ENCODE measurements at places on chromosomes 7 and 10.
A peak's percentile ranks its signal among the peaks of the same experiment; 100 is the strongest.

DNA sequence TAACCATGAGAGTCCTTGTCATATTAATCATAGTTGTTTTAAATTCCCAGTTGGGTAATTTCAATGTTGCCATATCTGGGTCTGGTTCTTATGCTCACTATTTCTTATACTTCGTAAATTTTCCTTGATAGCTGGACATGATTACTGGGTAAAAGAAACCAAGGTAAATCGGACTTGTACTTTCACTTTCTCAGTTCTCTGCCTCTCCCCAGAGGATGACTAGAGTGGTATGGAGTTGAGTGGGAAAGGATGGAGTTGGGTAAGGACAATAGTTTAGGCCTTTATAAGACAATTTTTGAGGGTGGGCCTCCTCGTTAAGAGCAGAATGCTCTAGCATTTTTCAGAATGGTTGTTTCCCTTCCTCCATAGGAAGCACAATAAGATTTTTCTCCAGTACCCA is 106.1 kb downstream of the CRPPA start:
- DNase-seq: no peak

GRCh38 chr10:124561206-124561605 is 99.6 kb downstream of the LHPP start:
- no peak for DNase-seq

DNA sequence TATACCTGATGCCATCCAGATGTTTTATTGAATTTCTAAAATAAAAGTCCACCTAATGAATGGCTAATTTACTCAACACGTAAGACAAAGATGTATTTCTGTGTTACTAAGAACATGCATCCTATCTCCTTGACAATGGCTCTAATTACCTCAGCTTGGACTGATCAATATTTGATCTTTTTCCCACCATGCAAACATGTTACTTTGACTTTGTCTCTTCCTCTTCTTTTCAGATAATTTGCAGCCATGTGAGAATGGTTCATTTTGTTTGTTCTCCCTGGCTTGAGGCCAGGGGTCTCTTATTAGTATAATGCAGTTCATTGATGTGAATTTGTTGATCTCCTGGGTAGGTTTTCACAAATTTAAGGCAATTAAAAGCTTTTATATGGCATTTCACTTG is 302.1 kb downstream of the ADK start:
- no peak for DNase-seq

DNA sequence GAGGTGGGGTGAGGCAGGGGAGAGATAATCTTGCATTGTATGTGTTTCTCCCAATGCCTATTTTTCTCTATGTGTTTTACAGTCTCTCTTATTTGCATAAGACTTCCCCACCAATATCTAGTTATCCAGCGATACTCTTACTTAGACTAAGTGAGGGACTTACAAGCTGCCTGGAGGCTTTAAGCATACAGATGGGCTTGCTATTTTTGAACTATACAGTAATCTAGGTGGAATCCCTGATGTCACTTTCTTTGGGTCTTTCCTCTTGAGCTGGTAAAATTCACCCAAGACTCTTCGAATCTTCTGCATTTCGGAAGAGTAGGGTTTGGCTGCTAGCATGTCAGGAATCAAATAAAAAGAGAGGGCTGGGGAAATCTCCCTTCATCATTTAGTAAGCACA is 76.6 kb downstream of the NDUFB2 start:
- DNase-seq: no peak

DNA sequence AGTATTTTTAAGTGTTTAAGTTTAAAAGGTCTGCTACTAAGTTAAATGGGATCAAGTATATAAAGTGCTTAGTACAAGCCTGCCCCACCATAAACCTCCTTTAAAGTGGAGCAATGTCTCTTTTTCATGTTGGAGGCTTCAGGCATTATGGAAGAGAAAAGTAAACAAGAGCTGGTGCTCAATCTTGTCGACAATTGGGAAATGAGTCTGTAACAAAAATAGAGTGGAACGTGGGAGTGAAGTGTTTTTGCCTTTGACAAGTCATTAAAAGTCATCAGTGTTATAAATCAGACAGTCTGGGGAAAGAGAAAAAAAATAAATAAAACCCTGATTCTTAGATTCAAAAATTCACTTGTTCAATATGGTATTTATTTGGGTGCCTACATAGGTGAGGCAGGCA is 44.7 kb downstream of the DNAJC12 start:
- no peak for DNase-seq

- no peak for DNase-seq
Measured at GRCh38 chr10:119538632-119539358, 3.7 kb downstream of the RGS10 start.

- DNase-seq: no peak
Measured at GRCh38 chr10:44198780-44199097, 186.2 kb downstream of the CXCL12 start.

DNA sequence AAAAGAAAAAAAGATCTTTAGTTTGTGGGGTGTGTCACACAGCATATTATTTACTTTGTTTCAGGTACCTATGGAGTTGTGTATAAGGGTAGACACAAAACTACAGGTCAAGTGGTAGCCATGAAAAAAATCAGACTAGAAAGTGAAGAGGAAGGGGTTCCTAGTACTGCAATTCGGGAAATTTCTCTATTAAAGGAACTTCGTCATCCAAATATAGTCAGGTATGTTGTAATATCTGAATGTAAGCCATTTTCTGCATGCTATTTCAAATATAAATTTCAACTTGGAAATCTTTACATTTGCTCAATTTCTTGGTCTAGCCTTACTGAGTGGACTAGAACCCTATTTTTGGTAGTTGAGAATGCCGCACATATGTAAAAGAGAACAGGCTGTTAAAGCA is 6.4 kb downstream of the CDK1 start:
- DNase-seq: no peak

DNA sequence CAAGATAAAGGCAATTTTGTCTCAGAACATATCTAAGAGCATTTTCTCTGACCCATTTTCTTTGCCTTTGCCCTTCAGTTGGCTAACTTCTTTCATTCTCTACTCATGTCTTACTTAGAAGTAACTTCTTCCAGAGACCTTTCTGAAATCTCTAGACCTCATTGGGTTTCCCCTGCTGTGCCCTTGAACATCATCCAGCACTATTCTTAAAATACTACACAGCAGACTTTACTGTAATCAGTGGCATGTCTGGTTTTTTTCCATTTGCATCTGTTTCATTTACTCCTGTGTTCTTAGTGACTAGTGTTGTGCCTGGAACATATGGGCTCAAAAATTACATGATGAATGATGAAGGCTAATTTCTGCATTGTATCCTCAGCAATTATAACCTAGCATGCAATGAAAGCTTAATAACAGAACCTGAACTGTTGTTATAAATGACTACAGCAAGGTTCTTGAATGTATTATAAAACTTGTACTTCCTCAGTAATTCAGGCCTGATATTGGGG is 301.9 kb downstream of the CDK14 start:
- no peak for DNase-seq

DNA sequence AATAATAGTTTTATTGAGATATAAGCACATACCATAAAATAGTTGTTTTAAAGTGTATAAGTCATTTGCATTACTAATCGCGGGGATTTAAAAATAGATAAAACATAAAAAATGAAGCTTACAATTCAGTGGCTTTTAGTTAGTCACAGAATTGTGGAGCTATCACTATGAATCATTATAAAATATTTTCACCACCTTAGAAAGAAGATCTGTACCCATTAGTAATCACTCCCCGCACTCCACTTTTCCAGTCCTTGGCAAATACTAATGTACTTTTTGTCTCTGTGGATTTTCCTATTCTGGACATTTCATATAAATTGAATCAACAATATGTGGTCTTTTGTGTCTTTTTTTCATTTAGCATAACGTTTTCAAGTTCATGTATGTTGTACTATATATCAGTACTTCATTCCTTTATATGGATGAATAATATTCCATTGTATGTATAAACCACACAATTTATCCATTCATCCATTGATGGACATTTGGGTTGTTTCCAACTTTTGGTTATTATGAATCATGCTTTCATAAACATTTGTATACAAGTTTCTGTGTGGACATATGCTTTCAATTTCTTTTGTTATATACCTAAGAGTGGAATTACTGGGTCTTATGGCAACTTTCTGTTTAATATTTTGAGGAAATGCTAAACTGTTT is 162.5 kb downstream of the MAGI2 start:
- no peak for DNase-seq

GRCh38 chr10:12154516-12154915 is 25.0 kb downstream of the SEC61A2 start:
- DNase-seq: no peak

GRCh38 chr10:31668326-31668725 is 260.3 kb downstream of the ARHGAP12 start:
- no peak for DNase-seq

- no peak for DNase-seq
Measured at GRCh38 chr7:106591146-106591545, 69.8 kb downstream of the CCDC71L start.

DNA sequence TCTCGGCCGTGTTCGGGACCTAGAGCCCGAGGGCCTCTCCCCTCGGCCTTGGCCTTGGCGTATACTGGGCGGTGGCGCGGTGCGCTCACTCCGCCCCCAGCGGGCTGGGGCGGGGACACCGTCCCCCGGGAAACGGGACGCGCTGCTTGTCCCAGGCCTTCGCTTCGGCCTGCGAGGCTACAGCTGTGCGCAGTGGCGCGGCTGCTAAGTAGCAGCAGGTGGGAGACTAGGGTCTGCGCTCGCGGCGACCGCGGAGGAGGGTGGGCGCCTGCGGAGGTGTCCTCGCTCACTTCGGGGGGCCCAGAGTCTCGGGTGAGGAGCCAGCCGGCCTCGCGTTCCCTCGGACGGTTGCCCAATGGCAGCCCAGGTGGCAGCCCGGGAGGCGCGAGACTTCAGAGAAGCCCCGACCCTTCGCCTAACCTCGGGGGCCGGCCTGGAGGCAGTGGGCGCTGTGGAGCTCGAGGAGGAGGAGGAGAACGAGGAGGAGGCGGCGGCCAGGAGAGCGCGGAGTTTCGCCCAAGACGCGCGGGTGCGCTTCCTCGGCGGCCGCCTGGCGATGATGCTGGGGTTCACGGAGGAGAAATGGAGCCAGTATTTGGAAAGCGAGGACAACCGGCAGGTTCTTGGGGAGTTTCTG is at the start of gene DNAH11:
Gene DNAH11 (plus strand): TSS at position 149 of the 637 bp plus-strand sequence. CDS start 207 bp downstream, at position 356.
- DNase-seq: peak; percentile 80

DNA sequence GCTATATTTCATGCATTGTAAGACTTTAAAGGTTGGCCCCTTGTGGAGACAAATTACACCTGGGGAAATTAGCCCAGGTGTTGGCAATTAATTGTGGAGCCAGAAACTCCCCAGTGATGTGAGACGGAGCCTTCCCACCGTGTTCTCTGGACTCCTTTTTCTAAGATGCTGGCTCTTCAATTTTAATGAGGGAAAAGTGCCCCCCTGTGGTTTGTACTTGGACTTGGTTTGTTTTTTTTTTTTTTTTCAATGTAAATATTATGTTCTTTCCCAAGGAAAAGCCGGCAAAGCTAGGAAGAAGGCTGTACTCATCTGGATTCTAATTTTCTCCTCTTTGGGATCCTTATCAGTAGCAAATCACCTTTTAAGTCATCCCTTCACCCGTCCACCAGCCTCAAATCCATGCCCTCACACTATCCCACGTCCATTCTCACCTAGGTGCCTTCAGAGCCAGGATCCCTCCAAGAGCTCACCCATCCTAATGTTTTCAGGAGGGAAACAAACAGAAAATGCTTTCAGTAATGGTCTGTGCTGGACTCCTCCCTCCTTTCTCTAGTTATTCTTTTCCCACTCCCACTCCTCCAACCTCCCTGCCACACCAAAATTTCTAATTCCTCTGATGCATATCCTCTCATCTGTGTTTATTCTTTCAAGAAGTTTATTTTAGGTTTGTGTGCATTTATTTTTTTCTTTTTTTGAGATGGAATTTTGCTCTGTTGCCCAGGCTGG is 20.4 kb upstream of the ST8SIA6 start:
- DNase-seq: no peak

GRCh38 chr7:81627536-81628287 is 142.1 kb downstream of the HGF start:
- DNase-seq: no peak

- DNase-seq: no peak
Measured at GRCh38 chr10:133262696-133263095, 14.0 kb downstream of the ADAM8 start.

DNA sequence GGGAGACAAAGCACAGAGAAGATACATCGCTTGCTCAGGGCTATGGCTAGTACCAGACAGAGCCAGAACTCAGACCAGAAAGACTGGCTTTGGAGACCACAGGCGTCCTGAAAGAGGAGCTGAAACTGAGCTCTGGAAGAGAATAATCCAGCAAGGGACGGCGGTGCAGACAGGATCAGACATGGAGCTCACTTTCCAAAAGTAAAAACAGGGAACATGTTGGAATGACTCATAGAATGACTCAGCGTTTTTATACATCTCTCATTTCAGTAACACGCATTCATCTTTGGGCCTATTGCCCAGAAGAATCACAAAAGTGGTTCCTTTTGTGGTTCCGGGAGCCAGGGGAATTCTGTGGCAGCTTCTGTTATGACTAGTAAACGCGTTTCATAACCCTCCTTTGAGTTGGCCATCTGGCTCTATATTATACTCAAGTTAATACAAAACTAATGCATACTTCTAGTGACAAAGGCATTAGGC is 37.2 kb downstream of the PLEKHS1 start:
- DNase-seq: no peak

- no peak for DNase-seq
Measured at GRCh38 chr7:96685755-96686154, 23.9 kb downstream of the SEM1 start.

- DNase-seq: no peak
Measured at GRCh38 chr7:2540641-2541051, 14.7 kb downstream of the BRAT1 start.

DNA sequence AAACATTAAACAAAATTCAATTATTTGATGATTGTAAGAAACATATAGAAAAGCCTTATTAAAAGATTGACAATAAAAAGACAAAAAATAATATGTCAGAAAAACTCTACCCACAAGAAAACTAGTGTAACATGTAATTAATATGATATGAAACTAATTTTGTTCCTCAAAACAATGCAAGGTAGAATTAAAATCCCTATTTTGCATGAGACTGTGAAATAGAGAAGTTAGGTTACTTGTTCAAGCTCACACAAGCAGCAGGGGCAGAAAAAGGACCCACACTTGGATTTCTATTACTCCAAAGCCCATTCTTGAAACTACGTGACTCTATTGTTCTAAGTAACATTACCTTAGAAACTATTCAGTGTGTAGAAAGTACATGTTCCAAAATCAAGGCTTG is 96.4 kb downstream of the KCNMA1 start:
- no peak for DNase-seq

DNA sequence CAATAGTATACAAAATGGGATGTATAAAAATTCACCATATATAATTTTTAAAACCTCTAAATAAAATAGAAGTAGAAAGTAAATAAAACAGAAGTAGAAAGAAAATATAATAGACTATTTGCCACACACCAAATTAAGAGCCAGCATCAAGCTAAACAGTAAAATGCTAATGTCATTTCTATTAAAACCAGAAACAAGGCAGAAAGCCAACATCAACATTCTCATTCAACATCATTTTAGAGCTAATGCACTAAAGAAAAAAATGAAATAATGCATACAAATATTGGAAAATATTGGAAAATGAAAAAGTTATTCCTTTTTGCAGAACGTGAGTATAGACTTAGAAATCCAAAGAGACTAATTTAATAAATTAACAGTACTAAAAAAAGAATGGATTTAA is 23.4 kb upstream of the RELN start:
- DNase-seq: no peak
